ENCODE measurements at places on chromosomes 7 and 10.

DNA sequence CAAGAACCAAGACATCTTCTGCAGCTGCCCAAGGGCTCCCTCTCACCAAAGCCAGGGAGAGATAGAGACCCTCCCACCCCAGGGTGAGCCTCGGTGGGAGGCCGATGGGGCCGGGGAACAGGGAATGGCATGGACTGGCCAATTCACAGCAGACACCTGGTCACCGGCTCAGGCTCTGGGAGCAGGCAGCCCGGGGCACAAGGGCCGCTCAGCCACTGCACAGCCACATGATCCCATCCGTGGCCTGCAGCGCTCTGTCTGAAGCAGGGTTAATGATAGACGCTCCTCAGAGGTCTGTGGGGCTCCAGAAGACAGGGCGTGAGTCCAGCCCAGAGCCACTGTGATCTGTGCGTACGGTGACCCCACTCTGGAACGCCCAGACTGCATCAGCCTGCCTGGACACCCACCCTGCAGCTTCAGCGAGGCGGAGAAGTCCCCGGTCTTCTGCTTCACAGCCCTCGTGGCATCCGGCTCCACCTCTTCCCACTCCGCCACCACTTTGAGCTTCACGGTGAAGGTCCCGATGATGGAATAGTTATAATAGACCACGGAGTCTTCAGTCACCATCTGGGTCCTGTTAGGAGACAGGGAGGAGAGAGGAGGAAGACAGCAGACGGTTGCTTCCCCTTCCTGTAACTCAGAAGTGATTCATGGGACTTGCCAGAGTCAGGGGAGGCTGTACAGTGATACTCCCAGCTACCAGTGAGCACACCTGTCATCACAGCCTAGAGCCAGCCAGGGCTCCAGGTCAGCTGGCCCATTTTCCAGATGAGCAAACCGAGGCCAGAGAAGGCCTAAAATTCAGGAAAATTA, 14.0 kb downstream of the TMEM130 start:
- DNase-seq, result no peak

DNA sequence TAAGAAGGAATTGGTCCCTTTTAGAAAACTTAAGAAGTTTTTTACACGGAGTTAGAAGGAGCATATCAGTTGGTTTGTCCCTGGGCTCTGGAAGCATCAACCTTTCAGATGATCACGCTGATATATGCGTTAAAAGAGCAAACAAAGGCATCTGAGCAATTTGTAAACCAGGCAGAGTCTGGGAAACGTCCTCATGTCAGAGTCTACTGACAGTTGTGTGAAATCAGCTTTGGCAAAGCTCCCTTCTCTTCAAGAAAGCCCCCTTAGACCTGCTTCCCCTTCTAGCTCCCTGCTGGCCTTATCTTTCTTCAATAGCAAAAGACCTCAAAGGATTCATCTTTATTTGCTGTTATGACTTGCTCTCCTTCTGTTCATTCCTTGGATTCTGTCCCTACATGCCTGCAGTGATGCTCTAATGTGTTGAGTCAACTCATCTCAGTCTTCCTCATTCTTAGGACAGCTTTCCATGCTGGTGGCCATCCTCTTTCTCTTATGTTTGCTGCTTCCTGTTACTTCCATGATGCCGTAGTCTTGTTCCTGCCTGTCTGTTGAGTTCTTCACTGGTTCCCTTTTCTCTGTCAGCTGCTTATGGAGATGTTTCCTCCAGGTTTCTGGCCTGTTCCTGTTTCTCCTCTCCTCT, 106.5 kb upstream of the BMPER start:
- no peak for DNase-seq

- no peak for DNase-seq
Observed at GRCh38 chr7:129098409-129099084, 43.6 kb upstream of the TNPO3 start.

- DNase-seq, result no peak
Observed at GRCh38 chr7:9149499-9150082, 716.2 kb downstream of the NXPH1 start.

GRCh38 chr7:636396-636795, 90.1 kb upstream of the DNAAF5 start:
- no peak for DNase-seq
